ENCODE measurements at places on chromosomes 3 and 15. TPM values are rescaled to one million over a fixed set of nuclear protein-coding genes. Genes with fewer than 3 reads are reported as not detected.

IL1RAP gene
- 8.8 TPM for total RNA-seq

SLC51B gene
- total RNA-seq, result not detected

BSN gene
- 0.03 TPM for total RNA-seq

VILL gene
- 27.3 TPM for total RNA-seq

UPK1B gene
- total RNA-seq, result not detected

RAB6B gene
- not detected for total RNA-seq

RTP1 gene
- total RNA-seq, result not detected

FSIP1 gene
- total RNA-seq, result 0.35 TPM

KCNH8 gene
- total RNA-seq, result not detected

CPNE9 gene
- total RNA-seq, result not detected

KIF23 gene
- total RNA-seq, result 43.4 TPM

CP gene
- total RNA-seq, result not detected

GOLIM4 gene
- 0.34 TPM for total RNA-seq

EFHB gene
- total RNA-seq, result 0.79 TPM

TAGLN3 gene
- not detected for total RNA-seq

UROC1 gene
- total RNA-seq, result not detected

TMEM108 gene
- not detected for total RNA-seq

Measured in activated naive CD4-positive, alpha-beta T cell treated with anti-CD3 and anti-CD28 coated beads, Interleukin-2, amount 10 ng/mL, durations not matched to agents 5 hours and 36 hours (primary cell).